ENCODE measurements at places on chromosomes 7 and 10.

DNA sequence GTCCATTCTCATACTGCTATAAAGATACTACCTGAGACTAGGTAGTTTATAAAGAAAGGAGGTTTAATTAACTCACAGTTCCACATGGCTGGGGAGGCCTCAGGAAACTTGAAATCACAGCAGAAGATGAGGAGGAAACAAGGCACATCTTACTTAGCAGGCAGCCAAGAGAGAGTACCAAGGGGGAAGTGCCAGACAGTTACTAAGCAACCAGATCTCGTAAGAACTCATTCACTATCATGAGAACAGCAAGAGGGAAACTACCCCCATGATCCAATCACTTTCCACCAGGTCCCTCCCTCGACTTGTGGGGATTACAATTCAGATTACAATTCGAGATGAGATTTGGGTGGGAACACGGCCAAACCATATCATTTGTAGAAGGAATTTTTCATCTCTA, 36.3 kb downstream of the NHLRC2 start:
- DNase-seq: no peak

DNA sequence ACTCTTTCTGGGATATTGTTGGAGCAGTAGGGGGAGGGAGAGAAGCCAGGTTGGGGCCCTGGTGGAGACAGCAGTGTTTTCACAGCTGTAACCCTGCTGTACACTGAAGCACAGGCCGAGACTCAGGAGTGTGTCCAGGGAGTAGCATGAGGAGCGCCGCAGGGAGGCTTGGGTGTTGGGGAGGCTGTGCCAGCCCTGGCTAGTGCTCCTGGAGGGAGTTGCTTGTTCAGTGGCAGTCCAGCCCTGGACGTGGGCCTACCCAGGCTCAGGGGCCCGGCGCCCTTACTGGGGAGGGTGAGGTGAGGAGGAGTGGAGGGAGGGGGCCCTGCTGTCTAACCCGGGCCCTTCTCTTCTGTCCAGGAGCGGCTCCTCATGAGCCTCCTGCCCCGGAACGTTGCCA, 35.9 kb downstream of the ADCY1 start:
- no peak for DNase-seq

- no peak for DNase-seq
Measured at GRCh38 chr7:131431756-131432155, 104.1 kb downstream of the MKLN1 start.

DNA sequence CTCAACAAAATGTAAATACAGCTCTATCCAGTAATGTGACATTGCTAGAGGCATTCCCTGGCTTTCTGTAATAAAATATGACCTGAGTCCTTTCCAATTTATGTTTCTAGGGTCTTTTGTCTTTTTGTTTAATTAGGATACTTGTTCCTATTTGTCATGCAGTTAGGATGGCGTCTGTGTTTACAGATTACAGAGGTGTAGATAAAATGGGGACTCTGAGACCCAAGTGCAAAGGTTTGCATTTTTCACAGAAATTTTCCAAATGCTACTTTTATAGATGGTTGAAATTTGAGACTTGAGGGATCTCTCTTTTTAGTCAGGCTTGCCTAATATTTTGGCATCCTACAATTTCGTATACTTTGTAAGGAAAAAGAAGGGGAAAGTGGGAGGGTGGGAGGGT, 332.4 kb downstream of the PTEN start:
- DNase-seq: no peak

GRCh38 chr7:4267341-4268039, 414.6 kb upstream of the FOXK1 start:
- no peak for DNase-seq

- no peak for DNase-seq
Measured at GRCh38 chr10:82335831-82336230, 460.8 kb downstream of the NRG3 start.

- DNase-seq: no peak
Measured at GRCh38 chr10:104054430-104054829, 31.2 kb downstream of the COL17A1 start.

GRCh38 chr7:130079846-130080394, 9.6 kb downstream of the KLHDC10 start:
- DNase-seq: no peak

GRCh38 chr7:114345494-114345893, 69.1 kb upstream of the FOXP2 start:
- DNase-seq: peak; percentile 48

DNA sequence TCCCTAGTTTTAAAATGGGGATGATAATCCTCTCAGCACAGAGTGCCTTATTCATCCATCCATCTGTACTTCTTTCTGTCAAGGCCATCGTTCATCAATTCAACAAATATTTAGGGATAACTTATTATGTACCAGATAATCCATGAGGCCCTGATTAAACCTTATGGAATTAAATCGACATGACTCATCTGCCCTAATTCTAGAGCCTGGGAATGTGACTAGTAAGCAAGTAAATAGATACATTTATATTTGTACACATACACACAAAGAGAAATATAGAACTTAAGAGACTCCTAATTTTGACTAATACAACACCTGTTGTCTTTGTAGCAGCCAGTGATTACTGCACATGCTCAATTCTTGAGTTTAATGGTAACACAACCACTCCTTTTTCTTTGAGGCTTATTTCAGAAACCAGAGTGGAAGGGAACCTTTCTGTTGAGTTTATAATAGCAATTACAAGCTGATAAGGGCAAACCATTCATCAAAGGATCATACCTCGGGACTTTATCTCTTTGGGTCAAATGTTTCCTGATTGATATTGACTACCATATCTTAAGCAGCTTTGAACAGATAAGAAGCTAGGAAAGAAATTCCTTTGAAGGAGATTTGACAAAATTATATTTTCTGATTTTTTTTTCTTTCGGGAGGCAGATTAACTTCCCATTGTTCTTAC, 122.7 kb downstream of the ARID5B start:
- DNase-seq: no peak

DNA sequence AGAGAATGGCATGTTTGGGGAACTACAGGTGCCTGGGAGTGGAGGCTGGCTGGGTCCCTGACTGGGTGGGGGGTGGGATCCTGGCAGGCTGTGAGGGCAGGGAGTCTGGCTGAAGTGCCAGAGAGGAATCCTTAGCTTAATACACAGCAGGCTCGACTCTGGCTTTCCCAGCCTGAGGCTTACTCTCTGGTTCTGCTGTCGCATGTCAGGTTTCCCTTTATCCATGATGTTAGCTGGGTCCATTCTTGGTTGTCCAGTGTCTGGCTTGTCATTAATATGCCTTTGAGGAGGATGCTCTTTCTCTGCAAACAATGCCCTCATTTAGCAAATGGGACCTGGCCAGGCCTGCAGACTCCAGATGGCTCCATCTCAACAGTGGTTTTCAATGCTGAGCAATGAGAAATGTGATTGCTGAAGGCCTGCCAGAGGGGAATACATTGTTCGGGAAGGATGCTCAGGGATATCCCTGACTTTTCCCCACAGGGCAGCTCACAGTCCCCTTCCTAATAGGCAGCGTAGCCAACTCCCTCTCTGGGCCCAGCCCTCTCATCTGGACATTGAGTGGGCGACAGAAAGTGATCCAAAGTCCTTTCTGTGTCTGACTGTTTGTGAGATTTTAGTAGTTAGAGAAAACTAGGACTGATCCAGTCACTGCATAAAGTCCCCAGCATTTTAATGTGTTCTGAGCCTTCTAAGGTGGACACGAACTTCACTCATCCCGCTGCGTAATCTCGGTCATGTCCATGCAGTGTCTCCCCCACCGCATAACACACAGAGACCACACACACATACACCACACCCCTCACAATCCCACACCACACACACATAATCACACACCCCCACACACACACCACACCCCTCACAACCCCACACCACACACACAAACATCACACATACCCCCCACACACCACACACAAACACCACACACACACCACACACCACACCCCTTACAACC, 124.9 kb downstream of the ANLN start:
- no peak for DNase-seq

DNA sequence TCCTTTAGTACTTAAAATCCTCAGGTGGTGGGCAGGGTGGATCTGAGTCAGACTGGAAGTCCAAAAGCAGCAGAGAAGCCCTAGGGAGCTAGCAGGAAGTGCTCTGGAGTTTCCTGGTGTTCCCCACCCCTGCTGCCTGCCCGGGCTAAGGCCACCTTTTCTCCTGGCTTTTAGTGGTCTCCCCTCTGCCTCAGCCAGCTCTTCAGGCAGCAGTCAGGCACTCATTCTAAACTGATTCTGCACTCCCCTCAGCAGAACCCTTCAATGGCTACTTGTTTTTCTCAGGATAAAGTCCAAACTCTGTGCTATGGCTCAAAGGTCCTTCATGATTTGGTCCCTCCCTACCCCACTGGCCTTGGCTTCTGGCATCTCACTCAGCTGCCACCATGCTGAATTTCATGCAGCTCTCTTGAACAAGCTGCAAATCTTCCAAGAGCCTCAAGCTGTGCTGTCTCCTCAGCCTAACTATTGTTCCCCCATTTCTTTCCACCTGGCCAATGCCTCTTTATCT, 28.9 kb upstream of the DNMBP start:
- no peak for DNase-seq

Data from skeletal muscle cell (primary cell).